ENCODE measurements at places on chromosomes 2 and 18.

DNA sequence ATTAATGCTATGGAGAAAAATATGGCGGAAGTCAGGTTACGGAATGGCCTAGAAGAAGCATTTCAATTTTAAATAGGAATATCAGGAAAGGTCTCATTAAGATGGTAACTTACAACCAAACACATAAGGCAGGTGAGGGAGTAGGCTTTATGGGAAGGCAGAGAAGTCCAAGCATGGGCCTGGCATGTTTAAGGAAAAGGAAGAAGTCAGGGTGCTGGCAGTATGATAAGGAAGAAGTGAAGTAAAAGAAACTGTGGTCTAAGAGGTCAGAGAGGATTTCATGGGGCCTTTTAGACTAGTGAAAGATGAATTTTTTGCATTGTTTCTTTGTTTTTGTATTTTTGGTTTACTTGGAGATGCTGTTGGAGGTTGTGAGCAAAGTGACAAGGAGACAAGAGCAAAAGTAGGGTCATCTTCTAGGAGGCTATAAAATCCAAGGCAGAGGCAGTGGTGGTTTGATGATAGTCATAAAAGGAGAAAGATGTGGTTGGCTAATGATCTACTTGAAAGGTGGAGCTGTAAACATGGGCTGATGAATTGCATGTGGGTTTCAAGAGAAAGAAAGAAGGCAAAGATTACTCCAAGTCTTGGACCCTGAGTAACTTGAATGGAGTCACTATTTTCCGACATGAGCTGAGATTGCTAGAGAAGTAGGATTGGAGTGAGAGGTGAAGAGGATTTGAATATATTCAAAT lies 354.3 kb downstream of the GPD2 start:
- no peak for DNase-seq

DNA sequence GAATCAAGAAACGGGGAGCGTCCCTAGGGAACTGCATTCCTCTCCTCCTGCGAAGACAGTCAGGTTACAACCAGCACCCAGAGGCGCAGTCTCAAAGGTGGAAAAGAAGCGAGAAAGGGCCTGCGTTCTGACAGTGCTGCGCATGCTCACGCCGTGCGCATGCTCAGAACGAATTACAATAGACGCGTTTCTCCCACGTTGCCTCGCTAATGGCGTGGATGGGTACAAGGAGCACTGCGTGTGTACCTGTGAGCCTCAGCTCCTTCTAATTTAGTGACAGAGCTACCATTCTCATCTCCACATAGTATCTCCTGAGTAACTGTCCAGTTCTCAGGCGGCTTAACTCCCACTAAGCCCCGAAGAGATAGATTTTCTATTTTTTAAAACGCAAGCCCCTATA lies 448.8 kb downstream of the TXNL1 start:
- no peak for DNase-seq

- DNase-seq: no peak
Measured at GRCh38 chr18:39105104-39105503, 1539.5 kb upstream of the CELF4 start.

GRCh38 chr2:241350878-241351639 lies 5.0 kb upstream of the FARP2 start:
- no peak for DNase-seq

- DNase-seq: no peak
Measured at GRCh38 chr2:38907743-38908562, 18.3 kb downstream of the ARHGEF33 start.

- no peak for DNase-seq
Measured at GRCh38 chr18:13381944-13382365, 163.4 kb downstream of the LDLRAD4 start.

DNA sequence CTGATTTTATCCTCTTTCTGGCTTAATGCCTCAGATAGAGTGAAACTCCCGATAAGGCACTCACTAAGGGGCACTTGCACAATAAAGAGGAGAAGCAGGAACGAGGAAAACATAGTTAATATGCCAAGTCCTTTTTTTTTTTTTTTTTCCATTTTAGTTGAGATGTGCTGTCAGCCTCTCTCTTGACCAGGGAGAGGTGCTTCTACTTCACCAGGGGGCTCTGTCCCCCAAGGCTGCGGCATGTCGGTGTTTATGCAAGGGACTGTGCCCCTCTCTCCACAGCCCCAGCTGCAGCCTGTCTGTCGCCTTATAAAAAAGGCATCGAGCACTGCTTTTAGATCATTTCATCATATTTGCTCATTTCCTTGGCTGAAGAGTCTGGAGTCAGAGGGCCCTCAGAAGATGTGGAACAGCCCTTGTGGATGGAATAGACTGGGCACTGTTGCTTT lies 178.1 kb downstream of the SLC8A1 start:
- no peak for DNase-seq

- no peak for DNase-seq
Measured at GRCh38 chr2:74571058-74571457, 16.5 kb downstream of the DOK1 start.

- no peak for DNase-seq
Measured at GRCh38 chr2:37568565-37568964, 102.9 kb downstream of the CDC42EP3 start.

DNA sequence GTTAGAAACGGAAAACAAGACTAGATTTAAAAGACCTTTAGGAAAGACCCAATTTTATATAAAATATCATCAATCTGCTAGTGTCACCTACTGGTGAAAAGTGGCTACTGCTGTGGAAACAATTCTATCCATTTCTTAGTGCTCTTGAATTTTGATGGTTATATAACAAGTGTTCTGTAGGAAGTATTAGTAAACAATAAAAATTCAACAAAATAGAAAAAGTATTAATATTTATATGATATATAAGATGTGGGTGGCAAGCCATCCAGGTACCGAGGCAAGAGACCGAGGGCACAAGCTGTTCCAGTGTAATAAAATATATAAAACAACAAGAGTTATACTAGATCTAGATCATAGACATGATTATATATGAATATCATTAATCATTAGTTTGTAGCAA lies 6.2 kb upstream of the TMEM87B start:
- DNase-seq: peak; percentile 28

DNA sequence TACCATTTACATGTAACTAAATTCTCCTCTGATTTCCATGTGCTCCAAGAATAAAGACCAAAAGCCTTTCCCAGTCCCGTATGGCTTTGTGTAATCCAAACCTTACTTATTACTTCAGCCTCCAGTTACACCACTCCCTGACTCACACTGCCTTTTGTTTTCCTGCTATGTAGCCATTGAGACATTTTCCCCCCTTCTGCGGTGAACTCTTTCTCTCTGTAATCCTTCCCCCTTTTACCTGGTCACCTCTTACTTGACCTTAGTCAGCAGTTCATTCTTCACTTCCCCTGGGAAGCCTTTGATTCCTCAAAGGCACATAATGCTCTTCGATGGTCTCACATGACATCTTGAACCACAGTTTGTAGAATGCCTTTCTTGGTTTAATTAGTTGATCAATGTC lies 256.0 kb upstream of the FANCL start:
- DNase-seq: no peak

- DNase-seq: no peak
Measured at GRCh38 chr2:29567906-29568520, 353.4 kb downstream of the ALK start.

GRCh38 chr2:144678736-144679135 lies 158.8 kb upstream of the ZEB2 start:
- no peak for DNase-seq

DNA sequence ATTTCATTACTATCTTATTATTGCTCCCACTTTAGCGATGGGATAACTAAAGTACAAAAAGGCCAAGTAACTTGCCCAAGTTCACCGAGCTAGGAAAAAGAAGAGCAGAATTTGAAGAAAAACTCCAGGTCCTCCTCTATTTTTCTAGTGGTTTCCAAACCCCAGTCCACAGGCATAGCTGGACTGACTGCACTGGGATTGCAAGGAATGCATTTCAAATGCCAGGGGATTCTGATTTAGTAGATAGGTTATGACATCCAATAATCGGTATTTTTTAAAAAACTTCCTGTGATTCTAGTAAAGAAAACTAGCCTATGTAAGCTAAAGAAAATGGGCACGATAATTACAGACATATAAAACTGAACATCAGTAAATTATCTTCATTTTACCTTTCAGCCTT lies 62.7 kb upstream of the GALNT5 start:
- no peak for DNase-seq

All from DMS 273 treated with DMSO at 0.1 percent for 48 hours (cell line).